ENCODE measurements at places on chromosomes 11 and 22.

DNA sequence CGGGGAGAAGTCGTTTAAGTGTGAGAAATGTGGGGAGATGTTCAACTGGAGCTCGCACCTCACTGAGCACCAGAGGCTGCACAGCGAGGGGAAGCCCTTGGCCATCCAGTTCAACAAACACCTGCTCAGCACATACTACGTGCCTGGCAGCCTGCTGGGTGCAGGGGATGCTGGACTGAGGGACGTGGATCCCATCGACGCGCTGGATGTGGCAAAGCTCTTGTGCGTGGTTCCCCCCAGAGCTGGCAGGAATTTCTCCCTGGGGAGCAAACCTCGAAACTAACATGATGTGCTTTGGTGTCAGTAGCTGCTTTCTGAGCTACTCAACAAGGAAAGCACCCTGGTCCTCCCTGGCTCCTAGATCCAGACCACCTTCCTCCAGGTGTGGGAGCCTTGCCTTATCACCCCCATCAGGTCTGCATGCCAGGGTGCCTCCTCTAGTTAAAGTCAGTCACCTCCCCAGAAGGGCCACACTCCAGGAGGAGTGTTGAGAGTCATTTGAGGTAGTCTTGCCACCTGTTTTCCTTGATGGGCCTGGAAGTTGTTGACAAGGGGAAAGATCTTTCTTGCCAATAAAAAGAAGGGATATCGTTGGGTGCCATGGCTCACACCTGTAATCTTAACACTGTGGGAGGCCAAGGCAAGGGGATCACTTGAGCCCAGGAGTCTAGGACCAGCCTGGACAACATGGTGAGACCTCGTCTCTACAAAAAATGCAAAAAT lies 12.9 kb downstream of the ZNF74 start:
- no peak for DNase-seq

DNA sequence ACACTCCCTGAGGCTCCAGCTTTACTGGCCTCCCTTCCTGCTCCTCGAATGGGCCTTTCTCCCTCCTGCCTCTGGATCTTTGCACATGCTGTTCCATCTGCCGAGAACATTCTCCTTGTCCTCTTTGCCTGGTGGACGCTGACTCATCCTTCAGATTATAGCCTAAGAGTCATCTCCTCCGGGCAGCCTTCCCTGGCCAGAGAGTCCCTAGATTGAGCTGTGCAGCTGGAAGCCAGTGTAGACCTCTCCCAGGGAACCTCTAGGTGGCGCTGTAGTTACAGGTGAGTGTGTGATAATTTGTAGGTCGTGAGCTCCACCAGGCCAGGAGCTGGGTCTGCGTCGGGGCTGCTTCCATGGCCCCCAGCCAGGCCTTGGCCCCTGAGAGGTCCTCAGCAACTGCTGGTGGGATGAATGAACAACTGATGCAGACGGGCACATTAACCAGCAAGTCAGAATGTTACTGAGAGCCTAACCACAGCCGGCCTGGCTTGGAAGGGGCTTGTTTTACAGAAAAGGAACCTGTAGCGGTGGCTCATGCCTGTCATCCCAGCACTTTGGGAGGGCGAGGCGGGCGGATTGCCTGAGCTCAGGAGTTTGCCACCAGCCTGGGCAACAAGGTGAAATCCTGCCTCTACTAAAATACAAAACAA lies 8.7 kb downstream of the PNPLA5 start:
- peak; percentile 68 for DNase-seq

- no peak for DNase-seq
These were observed at the start of gene UPK3A for GRCh38 chr22:45284705-45285262. UPK3A (plus strand) TSS chr22:45284949; CDS start chr22:45285014, 65 bp downstream.

GRCh38 chr11:126702987-126703386 lies 297.6 kb downstream of the KIRREL3 start:
- no peak for DNase-seq

DNA sequence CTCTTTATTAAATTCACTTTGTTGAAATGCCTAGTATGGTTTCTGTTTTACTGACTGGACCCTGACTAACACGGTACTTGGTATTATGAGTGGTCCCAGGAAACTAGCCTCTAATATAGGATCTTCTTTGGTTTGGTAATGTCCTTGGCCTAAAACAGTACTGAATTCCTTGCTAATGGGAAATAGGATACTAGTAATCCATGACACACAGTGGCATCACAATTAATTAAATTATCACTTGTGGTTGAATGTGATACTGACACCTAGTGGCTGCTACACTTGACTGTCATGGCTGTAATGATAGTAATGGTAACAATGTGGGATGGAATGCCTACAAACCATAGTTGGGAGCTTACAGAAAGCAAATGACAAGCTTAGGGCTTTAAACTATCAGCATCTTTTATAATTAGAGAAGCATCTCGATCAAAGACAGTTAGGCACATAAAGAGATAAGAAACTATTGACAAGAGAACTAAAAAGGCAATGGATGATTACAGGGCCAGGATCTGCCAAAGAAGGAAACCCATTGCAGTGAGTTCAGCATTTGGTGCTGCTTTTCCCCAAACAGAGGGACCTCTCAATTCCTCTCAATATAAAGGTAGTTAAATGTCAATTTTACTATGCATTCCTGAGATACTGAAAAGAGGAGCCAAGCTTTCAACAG lies 8.6 kb downstream of the DNHD1 start:
- DNase-seq: peak; percentile 83

GRCh38 chr11:1546536-1547466 lies 25.3 kb downstream of the DUSP8 start:
- no peak for DNase-seq
